Brain (organoid and tissue), 16 donors: ENCODE measurements at places on chromosomes 11 and 22. TPM values are rescaled to one million over a fixed set of nuclear protein-coding genes. Genes with fewer than 3 reads are reported as not detected.
A peak's percentile ranks its signal among the peaks of the same experiment; 100 is the strongest.

DNA sequence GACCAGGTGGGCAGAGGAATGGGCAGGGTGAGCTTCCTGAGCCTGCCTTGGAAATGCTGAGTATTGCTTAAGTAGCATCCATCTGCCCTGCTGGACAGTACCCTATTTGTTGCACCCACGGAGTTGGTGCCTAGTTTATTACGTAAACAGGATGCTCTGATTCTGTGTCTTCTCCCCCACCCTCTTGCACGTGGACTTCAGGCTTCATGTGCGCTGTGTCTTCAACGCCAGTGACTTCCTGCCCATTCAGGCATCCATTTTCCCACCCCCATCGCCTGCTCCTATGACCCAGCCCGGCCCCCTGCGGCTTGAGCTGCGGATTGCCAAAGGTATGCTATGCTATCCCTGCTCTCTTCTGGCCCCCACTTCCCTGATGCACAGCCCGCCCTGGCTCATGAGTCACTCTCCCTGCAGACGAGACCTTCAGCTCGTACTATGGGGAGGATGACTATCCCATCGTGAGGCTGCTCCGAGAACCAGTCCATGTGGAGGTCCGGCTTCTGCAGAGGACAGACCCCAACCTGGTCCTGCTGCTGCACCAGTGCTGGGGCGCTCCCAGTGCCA, 5.7 kb downstream of the ZP1 start:
- DNase-seq: no peak

GRCh38 chr22:40966726-40967085, 15.5 kb downstream of the RBX1 start:
- no peak for DNase-seq

The MRGPRE gene
- 6.6 TPM for polyA plus RNA-seq

DNA sequence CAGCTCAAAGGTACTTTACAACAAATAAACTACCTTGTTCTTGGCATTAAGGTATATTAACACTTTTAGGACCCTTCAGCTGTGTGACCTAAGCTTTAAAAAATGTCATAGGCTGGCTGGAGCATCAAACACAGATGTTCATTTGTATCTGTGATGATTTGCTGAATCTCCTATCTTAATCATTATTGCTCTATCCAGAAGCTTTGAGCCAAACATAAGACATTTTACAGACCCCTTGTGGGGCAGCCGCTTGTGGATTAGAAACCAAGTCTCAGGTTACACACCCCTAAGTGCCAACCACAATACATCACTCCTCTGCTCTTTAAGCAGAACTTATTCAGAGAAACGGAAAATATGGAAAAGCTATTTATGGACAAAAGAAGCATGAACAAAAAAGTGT, 394.2 kb upstream of the CCDC90B start:
- peak; percentile 39 for DNase-seq

- DNase-seq: no peak
Measured at GRCh38 chr11:130832566-130833425, 83.5 kb downstream of the SNX19 start.

The SERPIND1 gene
- 1.4 TPM for polyA plus RNA-seq

- DNase-seq: no peak
Measured at GRCh38 chr22:48670731-48671130, 1156.9 kb downstream of the BRD1 start.

DNA sequence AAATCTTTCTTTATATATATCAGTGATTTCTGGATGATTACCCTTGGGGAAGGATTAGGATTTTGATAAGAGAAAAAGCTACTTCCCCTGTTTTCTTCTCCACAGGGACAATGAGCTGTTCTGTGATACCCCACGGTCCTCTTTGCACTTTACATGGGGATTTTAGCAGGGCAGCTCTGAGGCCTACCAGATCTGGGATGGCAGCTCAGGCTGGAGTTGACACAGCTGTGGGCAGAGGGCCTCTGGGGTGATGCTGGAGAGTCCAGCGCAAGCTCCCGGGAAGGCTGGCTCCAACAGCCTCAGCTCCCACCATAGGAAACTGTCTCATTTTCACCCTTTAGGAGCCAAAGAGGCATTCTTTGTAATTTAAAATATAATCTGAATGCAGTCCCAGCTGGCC, 383.8 kb upstream of the NARS2 start:
- no peak for DNase-seq

- no peak for DNase-seq
Measured at GRCh38 chr11:117547946-117548345, 220.3 kb downstream of the CEP164 start.

DNA sequence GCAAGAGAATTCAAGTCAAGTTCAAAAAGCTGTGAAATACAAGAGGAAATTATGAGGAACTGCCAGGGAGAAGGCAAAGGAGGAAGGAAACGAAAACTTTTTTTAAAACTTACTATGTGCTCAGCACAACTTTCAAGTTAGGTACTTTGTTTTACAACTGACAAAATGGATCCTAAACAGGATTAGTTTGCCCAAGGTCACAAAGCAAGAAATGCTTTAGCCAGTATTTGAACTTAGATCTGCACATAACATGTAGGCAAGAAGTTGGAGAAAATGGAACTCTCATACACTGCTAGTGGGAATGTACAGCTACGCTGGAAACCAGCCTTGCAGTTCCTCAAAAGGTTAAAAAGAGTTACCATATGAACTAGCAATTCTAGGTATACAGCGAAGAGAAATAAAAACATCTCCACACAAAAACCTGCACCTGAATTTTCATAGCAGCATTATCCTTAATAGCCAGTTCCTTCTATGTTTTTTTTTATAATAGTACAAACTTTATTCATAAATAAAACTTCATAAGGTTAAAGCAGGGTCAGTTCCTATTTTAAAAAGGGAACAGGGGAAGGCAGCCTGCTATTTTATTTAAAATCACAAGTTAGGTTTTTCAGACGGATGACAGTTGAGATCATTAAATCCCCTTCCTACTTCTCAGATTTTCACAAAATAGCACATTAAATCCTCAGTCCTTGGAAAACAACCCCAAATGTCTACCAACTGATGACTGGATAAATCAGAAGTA, 19.2 kb downstream of the DDX6 start:
- DNase-seq: no peak

The ART5 gene
- 0.85 TPM for polyA plus RNA-seq

DNA sequence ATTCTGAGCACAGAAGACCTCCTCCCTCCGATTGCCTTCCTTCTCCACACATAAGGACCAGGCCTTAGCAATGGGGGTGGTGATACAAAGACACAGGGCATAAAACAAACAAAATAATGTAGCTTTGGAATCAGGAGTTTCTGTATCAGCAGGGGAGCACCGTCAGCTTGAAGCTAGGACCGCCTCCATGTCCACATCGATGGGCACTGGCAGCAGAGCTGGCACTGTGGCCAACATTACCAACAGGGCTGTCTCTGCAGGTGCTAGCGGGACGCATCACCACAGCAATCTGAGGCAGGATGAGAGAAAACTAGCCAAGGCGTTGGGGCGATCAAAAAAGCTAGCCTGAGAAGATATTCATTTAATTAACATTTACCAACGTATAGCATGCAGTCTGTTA, 201.4 kb downstream of the MAML2 start:
- DNase-seq: no peak

The OTOG gene
- polyA plus RNA-seq: 1.3 TPM

The APOL5 gene
- polyA plus RNA-seq: not detected

GRCh38 chr11:6927030-6927617, 898 bp downstream of the ZNF215 start:
- peak; percentile 2 for DNase-seq

GRCh38 chr11:116641561-116642045, 131.2 kb downstream of the BUD13 start:
- DNase-seq: peak; percentile 41

DNA sequence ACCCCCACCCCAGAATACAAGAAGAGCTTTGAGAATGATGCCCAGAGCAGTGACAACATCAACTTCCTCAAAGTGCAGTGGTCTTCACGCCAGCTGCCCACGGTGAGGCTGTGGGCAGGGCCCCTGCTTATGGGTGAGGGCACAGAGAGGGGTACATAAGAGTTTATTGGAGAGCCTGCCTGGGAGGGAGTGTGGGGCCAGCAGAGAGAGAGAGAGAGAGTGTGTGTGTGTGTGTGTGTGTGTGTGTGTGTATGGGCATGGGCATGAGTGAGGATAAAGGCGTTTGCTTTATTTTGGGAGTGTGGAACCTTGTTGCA, 9.5 kb downstream of the PHOX2A start:
- no peak for DNase-seq

The ASCL2 gene
- polyA plus RNA-seq: 6.5 TPM

The RGL4 gene
- polyA plus RNA-seq: not detected

DNA sequence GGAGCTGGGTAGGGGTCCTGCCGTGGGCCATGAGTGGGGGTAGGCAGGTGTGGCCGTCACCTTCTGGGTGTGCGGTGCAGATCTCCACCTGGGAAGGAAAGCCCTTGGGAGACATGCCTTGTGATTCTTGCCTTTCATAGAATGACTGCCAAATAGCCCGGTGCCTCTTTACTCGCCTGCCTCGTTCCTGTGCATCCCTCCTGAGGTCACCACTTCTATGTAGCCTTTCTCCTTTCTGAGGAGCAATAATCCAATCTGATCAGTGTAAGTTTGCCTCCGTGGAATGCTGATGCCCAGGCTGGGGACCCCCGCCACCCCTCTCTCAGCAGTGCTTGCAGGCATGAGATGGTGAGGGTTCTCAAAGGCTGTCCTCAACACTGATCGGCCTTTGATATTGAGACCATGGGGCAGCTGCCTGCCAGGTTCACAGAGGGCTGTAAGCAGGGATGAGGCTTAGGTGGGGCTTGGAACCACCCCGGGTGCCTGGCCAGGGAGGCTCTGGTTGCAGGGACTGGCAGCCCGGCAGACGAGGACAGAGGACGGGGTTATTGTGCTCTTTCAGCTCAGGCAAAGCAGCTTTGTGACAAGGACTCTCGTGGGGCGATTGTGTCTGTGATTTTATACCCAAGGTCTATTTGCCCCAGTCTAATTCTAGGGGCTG, 86.1 kb upstream of the WNT7B start:
- DNase-seq: no peak

The PIH1D2 gene
- polyA plus RNA-seq: 2.5 TPM

The TP53I11 gene
- polyA plus RNA-seq: 75.8 TPM

- no peak for DNase-seq
Measured at GRCh38 chr11:95156916-95157541, 67.4 kb downstream of the ENDOD1 start.

DNA sequence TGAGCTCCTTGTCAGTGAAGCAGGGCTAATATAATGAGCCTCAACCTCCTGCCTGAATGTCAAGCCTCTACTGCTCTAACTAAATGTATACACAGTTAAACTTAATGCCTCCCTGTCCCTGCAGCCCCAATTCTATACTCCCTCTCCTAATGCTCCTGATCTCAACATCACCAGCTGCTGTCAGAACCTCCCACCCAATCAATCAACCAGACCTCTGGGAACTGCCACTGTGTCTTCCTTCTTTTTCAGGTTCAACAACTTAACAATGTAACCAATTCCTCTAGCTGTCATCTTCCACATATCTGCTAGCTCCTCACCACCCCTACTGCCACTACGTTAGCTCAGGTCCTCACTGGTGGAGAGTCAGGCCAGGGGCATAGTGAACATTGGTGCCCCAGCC, 339.8 kb upstream of the NARS2 start:
- DNase-seq: no peak

GRCh38 chr11:47109727-47110246, 66.9 kb downstream of the ARFGAP2 start:
- no peak for DNase-seq

The CTSC gene
- 14.9 TPM for polyA plus RNA-seq

The BTG4 gene
- not detected for polyA plus RNA-seq

- no peak for DNase-seq
Measured at GRCh38 chr11:127632976-127633680, 632.6 kb upstream of the KIRREL3 start.

DNA sequence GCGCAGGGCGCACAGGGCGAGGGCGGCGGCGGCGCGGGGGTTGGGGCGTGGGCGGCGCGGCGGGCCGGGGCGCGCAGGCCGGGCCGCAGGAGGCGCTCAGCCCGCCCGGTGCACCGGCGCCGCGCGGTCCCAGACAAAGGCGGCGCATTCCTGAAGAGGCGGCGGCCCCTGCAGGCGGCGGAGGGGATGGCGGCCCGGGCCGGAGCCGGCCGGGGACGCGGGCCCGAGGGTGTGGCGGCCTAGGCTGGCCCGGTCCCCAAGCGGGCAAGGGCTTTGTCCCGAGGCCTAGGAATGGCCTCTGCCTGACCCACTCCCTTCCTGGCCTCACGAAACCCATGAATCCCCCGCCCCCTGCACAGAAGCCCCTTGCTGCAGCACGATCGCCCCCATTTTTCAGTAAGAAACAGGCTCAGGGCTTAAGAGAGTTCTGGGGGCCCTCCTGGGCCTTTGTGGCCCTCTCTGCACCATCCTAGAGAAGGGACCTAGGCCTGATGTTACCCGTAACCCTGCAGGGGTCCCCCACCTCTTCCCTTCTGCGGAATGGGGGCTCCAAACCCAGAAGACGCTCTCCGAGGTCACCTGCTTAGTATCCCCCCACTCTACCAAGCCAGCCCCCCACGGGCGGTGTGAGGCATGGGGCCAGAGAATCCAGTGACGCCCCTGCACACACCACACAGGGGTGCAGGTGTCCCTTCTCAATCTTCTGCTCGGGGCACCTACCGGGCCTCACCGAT, at the start of gene RTN4R:
RTN4R (minus strand) TSS at position 40 of the 734 bp plus-strand sequence. CDS start 226 bp downstream, outside the sequence.
- peak; percentile 83 for DNase-seq

The TSPAN18 gene
- polyA plus RNA-seq: 3.3 TPM

GRCh38 chr11:88447281-88447680, 109.7 kb upstream of the CTSC start:
- no peak for DNase-seq

- DNase-seq: no peak
Measured at GRCh38 chr22:24155627-24156140, 25.6 kb upstream of the SUSD2 start.

The OR5M10 gene
- polyA plus RNA-seq: not detected

DNA sequence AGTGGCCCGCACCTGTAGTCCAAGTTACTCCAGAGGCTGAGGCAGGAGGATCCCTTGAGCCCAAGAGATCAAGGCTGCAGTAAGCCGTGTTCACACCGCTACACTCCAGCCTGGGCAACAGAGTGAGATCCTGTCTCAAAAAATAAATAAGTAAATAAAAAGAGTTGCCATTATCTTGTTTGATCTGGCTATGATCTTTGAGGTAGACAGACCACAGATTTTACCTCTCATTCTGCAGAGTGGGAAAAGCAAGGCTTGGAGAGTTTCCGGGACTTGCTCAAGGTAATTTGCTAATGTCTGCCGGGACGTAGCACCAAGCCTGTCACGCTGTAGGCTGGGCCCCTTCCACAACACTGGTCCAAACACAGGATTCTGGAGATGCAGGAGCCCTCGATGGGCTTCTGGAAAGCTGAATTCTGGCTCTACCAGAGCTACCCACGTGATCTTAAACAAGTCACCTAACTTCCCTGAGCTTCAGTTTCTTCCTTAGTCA, 6.8 kb downstream of the GRAP2 start:
- DNase-seq: no peak

- DNase-seq: peak; percentile 45
Measured at GRCh38 chr11:67464411-67465188, 4.5 kb downstream of the TMEM134 start.
